ENCODE measurements at places on chromosomes 4 and X.

GRCh38 chr4:184879271-184879670, 53.5 kb upstream of the ACSL1 start:
- no peak for DNase-seq

- DNase-seq, result no peak
Observed at GRCh38 chrX:109270580-109271484, 211.1 kb downstream of the GUCY2F start.

DNA sequence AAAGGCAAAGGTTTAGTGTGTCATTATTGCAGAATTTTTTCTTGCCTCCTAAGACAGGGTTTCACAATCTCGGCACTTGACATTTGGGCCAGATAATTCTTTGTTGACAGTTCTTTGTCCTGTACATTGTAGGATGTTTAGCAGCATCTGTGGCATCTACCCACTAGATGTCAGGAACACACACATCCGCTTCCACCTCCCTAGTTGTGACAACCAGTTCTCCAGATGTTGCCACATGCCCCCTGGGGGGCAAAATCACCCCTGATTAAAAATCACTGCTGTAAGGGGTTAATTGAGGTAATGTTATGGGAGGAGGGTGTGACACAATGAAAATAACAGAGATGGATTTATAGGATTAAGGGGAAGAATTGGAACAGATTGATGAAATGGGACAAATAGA, 75.3 kb downstream of the HMGB2 start:
- no peak for DNase-seq

DNA sequence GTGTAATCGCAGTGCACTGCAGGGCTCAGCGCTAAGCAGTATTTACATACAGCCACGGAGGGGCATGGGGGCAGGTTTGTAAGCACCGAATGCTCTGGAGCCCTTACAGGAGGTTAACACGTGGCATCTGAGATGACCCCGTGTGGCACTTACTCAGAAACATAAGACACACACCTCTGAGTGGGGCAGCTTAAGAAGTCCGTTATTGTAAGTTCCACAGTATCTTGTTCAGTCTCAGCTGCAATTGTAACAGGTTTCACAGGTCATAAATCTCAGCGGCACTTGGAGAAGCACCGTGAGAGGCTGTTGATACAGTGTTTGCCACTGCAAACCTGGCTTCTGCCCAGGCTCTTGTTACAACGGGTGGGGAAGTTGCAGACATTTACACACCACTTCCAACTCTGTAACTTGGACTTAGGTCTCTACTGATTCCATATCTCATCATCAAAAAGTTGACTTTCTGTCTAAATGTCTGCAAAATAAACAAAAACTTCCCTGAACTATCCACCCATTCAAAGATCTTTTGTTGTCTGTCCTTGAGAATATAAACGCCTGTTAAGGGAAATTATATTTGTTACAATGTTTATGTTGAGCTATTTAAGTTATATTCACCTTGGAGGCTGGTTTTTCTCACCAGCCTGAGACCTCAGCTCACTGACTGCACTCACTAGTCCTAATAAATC, 10.3 kb downstream of the CPLX1 start:
- peak; percentile 82 for DNase-seq

DNA sequence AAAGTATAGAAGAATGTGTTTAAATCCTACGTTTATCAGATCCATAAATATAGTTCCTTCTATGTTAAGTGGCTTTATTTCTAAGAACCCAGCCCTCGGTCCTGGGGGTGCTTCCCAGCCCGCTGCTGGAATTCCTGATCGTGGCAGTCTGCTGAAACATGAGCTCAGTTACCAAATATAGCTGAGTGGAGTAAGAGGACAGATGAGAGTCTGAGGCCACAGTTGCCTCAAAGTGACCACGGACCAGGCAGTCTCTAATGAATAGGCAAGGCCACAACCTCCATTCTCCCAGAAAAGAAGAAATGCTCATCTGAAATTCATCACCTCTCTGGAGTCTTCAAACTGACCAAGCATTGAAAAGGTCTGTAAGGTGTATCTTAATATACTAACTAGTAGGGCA, at the start of gene PALLD:
Gene PALLD, plus strand, starts transcription at position 219 of the 400 bp plus-strand sequence.
- DNase-seq, result no peak

- no peak for DNase-seq
Observed at GRCh38 chrX:119041175-119041574, 31.6 kb upstream of the CT47C1 start.

GRCh38 chr4:40325406-40326019, 9.6 kb upstream of the CHRNA9 start:
- peak; percentile 32 for DNase-seq

- no peak for DNase-seq
Observed at GRCh38 chrX:78946178-78946931, 1.2 kb downstream of the P2RY10 start.

GRCh38 chr4:53937918-53938317, 126.5 kb downstream of the CHIC2 start:
- no peak for DNase-seq

GRCh38 chr4:139300431-139301112, 733 bp upstream of the NAA15 start:
- no peak for DNase-seq

GRCh38 chr4:39998659-39999345, 21.1 kb upstream of the PDS5A start:
- no peak for DNase-seq

- DNase-seq, result no peak
Observed at GRCh38 chrX:48461830-48462229, 8.2 kb downstream of the SLC38A5 start.

DNA sequence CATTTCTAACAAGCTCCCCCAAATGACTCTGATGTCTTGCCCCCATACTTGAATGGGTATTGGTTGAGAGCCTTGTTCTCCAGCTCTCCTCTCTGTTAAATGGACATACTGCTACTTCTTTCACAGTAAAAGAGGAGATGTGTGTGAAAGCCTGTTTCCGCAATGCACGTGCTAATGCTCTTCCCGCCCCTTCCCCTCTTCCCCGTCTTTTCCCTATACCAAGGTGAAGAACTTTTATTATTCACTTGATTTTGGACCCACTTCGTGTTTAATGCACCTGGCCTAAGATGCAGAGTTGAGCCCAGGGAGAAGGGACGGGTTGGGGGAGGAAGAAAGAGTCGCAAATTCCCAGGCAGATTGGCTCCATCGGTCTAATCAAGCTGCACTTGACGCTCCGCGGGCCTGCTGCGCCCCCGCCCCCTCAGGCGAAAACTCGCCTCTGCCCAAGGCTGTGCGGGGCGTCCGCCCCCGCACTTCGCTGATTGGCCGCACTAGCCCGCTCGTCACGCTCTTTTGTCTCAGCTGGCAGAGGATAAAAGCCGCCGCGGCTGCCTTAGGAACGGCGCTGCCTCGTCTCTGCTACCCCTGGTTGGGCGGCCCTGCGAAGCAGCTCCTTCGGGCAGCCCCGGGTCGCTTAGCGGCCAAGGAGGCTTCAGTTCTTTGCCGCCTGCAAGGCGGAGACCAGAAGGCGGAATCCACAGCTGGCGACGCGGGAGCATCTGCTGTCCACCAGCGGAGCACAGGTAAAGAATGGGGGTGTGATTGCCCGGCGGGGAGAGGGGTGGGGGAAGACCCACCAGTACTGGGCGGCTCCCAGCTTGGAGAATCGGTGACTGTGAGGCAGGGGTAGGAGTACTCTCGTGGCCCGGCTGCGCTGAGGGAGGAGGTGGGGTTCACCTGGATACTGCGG, at the start of gene ZCCHC12:
Gene ZCCHC12, plus strand, starts transcription at position 562 of the 910 bp plus-strand sequence. CDS start 1,421 bp downstream, outside the sequence.
- no peak for DNase-seq

DNA sequence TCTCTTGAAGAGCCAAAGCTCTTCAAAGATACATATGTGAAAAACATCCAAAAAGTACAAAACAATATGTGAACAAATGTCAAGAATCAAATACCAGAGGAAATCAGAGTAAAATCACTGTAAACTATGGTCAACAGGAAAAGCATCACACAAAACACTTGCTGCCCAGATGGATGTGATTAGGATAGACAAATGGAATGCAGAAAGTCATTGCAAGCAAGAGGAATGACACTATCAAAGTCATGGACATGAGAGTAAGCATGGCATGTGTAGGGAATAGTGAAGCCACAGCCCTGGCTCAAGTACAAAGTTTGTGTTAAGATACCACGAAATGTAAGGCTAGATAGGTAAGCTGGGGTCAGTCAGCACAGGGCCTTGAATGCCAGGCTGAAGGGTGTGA, 37.7 kb downstream of the CLDN2 start:
- DNase-seq, result no peak

DNA sequence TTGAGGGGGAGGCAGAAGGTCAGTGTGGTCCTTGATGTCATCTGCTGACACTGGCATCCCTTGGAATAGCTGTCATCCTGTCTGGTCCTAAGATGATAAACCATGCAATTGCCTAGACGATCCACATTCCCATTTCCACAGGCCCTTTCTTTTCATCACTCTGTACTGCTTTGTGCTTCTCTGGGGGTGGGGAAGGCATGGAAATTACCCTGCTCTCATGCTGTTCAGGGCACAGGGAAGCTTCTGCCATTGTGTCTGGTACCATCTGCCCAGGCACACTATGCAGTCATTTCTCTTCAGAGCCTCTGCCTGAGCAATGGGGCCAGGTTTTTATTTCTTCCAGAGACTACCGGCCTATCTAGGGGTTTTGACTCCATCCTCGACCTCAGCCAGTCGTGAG, 49.7 kb upstream of the ELOVL6 start:
- no peak for DNase-seq

DNA sequence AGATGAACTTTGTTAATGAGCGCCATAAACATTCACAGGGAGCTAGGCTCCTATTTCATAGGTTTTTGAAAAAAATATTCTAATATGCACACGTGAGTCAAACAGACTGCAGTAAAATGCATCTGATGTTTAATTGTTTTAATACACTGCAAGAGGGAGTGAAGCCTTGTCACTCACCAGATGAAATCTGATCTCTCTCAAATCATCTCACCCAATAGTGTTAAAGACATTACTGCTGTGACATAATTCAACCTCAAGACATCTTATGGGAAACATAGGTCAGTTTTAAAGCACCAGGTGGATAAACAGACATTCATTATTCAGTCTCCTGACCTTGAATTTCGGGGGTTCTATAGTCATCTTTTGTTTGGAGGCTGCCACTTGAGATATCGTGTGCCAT, 148.3 kb downstream of the MAML3 start:
- peak; percentile 3 for DNase-seq

GRCh38 chrX:68842781-68843581, 14.2 kb downstream of the EFNB1 start:
- no peak for DNase-seq

- no peak for DNase-seq
Observed at GRCh38 chr4:176709417-176709816, 83.3 kb downstream of the VEGFC start.

GRCh38 chr4:172035562-172035961, 222.4 kb downstream of the GALNTL6 start:
- DNase-seq, result no peak

DNA sequence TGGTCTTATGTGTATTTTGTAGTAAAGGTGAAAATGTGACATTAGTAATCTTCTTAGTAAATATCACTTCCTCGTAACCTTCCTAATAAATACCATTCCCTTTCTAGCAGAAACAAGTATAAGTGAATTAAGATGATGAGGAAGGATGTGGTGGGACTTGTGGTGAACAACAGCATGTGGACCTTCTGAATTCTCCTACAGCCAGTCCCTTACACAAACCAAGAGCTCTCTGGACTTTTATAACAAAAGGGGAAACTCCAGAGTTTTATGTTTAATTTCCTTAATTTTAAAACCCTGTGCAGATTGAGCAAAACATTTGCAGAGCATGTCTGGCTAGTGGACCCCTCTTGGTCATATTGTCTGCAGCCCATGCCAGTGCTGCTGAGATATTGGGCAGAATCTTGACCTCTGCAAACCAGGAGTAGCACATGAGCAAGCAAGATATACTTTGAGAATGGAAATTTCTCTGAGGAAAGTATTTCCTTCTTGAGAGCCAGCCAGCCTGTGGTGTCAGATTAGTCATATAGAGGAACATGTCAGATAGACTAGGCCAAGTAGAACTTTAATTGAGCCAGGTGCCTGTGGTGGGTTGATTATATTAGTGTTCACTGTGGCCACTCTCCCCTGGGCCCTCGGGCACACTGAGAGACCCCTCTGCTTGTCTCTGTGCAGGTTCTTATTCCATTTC, 328.2 kb downstream of the DKK2 start:
- no peak for DNase-seq

- DNase-seq, result no peak
Observed at GRCh38 chr4:5979981-5980380, 38.2 kb downstream of the C4orf50 start.

- DNase-seq, result no peak
Observed at GRCh38 chrX:13502590-13502989, 66.8 kb upstream of the EGFL6 start.

DNA sequence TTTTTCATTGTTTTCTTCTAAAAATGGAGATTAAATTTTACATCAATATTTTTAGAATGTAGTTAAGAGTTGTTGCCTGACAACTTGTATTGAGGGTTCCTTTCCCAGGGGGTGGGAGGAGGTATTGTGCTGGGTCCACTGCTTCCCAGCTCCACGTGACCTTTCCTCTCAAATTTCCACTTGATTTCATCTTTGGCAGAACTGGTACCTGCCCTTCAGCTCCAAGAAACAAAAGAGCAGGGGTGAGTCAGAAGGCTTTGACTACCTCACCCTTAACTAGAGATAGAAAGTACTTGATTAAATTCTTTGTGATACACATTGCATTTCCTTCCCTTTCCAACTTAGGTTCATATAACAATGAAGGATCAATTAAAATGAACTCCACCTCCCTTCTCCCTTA, 19.7 kb downstream of the TRIM2 start:
- no peak for DNase-seq

GRCh38 chr4:11218692-11219091, 210.0 kb downstream of the HS3ST1 start:
- DNase-seq, result no peak

DNA sequence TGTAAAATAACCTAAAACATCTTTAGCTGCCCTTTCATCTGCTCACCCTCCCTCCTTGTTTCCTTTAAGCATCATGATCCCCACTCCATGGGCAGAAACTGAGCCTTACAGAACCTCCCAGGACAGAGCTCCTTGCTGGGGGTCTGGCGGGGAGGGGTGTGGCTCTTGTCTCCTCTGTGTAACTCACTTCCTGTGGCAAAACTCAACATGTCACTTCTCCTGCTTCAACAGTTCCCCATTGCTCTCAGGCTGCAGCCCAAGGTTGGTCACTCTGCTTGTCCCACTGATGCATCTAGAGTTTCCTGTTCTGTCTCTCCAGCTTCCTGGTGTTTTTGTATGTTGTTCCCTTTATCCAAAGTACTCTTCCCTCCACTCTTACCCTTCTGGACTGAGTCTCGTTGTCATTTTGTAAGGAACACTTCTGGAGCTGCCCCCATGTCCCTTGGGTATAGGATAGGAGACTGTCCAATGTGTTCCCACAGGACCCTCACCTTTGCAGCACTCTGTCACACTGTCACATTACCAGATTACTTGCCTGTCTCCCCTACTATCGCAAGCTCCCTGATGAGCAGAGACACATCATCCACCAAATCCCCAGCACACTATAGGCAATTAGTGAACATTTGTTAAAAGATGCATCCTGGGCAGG, 19.6 kb downstream of the TMEM31 start:
- no peak for DNase-seq

Data from NCI-H187 treated with DMSO at 0.1 percent for 48 hours (cell line).